ENCODE measurements at places on chromosomes 12 and 14.

GRCh38 chr12:95085612-95086011, 12.2 kb upstream of the NR2C1 start:
- DNase-seq: no peak

- no peak for DNase-seq
Measured at GRCh38 chr12:1929241-1929984, 11.0 kb upstream of the CACNA2D4 start.

DNA sequence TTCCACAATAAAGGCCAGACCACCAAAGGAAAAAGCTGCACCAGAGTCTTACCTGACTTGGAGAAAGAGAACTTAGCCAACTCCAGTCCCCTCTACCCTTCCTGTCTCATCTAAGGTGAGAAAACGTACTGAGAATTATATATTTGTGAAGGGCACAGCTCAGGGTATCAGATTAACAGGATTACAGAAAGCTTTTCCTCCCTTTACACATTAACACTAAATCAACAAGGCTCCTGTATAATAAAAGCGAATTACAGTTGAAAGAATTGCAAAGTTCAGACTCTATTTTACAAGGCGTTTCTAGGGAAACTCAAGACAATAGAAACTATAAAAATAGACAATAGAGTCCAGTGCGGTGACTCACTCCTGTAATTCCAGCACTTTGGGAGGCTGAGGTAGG, 82.7 kb upstream of the RPL10L start:
- DNase-seq: no peak

DNA sequence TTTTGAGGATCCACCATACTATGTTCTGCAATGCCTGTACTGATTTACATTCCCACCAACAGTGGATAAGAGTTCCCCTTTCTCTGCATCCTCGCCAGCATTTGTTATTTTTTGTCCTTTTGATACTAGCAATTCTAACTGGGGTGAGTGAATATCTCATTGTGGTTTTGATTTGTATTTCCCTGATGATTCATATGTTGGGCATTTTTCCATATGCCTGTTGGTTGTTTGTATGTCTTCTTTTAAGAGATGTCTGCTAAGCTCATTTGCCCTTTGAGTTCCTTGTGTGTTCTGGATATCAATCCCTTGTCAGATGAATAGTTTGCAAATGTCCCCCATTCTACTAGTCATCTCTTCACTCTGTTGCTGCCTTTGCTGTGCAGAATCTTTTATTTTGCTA, 49.0 kb upstream of the MSRB3 start:
- DNase-seq: no peak

- peak; percentile 85 for DNase-seq
Measured at GRCh38 chr12:9760699-9761418, at the start of gene CD69. CD69 (minus strand) TSS chr12:9760901; CDS start chr12:9760820, 81 bp downstream.

DNA sequence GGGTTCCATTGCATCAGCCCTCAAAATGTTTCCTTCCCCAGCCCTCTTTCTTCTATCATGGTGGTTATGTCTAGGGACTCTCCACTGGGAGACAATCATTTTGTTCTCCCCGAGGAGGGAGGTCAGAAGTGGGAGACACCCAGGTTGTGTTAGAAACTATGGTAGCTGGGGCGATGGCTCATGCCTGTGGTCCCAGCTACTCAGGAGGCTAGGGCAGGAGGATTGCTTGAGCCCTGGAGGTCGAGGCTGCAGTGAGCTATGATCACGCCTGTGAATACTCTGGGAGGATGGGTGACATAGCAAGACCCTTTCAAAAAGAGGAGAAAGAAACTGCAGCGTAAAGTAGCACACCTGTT, 13.0 kb upstream of the LRRC23 start:
- no peak for DNase-seq

DNA sequence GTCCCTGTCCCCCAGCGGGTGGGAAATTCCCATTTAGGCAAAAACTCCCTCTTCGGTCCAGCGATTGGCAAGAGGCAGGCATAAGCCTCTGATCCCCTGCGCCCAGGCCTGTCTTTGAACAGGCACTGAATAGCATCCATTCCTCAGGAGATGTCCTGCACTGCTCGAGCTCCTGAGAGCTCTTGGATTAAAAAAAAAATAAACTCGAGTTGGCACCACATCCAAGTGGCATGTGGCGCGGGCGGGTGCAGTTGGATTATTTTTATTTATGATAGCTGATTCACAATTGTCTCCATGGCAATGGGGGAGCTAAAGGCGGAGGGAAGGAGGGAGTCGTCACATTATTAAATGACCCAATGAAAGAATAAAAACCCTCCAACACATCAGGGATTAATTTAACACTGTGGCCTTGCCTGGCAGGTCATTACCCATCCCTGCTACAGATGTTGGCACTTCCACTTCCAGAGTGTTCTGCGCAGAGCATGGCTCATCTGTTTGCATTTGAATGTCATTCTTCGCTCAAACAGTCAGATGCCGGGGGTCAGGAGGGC, 207.2 kb downstream of the AACS start:
- no peak for DNase-seq

GRCh38 chr14:68771631-68772030, 21.2 kb downstream of the ZFP36L1 start:
- no peak for DNase-seq

- peak; percentile 23 for DNase-seq
Measured at GRCh38 chr12:108861878-108862587, 4.7 kb upstream of the SSH1 start.

DNA sequence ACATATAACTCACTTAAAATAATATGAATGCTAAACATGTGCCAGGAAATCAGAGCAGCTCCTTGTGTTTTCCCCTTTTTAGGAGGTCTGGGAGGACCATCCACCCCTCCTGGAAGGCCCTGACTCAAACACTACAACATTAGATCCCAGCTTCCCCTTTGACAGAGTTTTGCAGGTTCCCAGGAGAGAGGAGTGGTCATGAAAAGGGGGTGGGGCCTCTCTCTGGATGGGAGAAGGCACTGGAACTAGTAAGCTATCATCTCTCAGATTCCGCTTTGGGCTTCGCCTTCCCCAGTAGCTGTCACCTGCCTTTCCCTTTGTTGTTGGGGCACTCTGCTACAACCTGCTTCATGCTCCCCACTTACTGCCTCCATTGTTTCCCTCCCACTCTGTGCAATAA, 149.2 kb downstream of the ZFP36L1 start:
- DNase-seq: no peak

DNA sequence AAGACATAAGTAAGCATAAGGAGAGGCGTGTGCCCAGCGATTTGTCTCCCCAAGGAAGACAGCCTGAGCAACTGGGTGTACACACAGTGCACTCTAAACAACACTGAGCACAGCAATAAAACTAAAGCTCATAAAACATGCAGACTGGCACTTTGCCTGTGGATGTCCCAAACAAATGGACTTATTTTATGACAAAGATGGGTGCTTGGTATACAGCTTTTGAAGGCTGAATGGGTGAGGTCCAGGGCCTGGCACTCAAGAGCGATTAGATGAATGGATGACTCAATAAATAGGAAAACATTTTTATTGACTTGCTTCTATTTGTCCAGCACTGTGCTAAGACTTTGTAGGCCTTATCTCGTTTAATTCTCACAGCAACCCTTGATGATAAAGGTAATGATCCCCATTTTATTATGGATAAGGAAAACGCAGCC, 28.5 kb downstream of the LGMN start:
- no peak for DNase-seq

GRCh38 chr14:87067591-87067990, 925.4 kb downstream of the GALC start:
- no peak for DNase-seq

DNA sequence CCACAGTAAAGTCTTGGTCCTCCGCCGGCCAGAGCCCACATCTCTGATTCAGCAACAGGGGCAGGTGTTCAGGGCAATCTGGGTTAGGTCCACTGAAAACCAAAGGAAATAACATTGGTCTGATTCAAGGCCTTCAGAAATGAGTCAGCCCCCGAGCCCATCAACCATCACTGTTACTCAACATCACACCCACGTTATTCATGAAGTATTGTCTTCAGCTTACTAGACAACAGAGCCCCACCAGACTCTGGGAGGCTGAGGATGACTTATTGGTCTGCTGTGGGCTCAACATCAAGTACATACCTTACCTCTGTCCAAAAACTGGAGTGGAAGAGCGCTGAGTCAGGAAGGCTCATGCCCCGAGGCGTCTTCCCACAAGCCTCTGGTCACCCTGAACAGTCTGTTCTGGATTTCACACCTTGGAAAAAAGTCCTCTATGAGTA, 97.5 kb downstream of the ZFP36L1 start:
- DNase-seq: peak; percentile 25

- no peak for DNase-seq
Measured at GRCh38 chr12:3049611-3050249, 27.4 kb upstream of the TSPAN9 start.

DNA sequence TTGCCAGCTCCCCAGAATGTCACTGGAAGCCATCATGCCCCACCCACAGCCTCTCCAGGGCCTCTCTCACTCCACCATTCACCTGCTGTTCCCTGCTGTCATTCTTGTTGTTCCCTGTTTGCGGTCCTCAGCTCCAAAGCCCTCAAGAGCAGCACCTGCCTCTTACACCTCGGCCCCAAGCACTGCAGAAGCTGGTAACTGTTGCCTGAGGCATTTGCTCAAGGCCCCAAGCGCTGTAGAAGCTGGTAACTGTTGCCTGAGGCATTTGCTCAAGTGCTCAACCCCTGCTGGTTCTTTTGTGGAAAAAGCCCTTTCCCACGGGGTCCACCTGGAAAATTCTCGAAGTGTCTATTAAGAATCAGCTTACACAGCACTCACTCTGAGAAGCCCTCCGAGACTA, 78.0 kb downstream of the ARL6IP4 start:
- DNase-seq: no peak

GRCh38 chr12:51262758-51263177, 7.4 kb downstream of the SMAGP start:
- peak; percentile 82 for DNase-seq

- no peak for DNase-seq
Measured at GRCh38 chr12:58588770-58589169, 331.5 kb downstream of the LRIG3 start.

- DNase-seq: no peak
Measured at GRCh38 chr12:76799362-76799761, 35.4 kb downstream of the ZDHHC17 start.

DNA sequence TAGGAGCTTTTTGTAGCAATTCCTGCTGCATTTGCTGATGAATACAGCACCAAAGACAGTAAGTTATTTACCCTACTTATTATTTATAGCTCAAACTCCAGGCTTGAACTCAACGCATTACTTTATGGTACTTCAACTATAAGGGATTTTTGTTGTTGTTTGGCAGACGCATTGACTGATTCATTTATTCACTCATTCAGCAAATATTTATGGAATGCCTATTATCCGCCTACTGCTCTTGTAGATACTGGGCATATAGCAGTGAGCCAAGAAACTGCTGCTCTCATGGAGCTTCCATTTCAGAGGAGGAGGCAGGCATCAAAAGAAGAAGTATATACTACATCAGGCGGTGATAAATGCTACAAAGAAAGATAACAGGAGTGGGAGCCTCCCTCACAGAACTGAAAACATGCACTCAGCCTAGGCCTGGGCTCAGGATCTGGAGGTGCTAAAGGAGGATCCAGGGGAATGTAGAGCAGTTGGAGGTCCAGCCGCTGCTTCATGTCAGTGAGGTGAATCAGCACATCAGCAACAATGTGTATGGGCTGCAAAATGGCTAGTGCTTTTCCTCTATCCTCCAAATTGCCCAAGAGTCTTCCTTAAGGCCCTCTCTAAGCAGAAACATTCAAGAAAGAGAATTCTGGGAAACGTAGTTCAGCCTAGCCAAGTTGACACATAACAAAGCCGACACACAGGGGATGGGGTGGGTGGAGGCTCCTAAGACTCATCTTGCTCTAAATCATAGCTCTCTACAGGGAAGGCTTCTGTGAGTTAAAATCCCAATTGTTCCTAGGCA, 157.5 kb downstream of the NRXN3 start:
- DNase-seq: no peak

DNA sequence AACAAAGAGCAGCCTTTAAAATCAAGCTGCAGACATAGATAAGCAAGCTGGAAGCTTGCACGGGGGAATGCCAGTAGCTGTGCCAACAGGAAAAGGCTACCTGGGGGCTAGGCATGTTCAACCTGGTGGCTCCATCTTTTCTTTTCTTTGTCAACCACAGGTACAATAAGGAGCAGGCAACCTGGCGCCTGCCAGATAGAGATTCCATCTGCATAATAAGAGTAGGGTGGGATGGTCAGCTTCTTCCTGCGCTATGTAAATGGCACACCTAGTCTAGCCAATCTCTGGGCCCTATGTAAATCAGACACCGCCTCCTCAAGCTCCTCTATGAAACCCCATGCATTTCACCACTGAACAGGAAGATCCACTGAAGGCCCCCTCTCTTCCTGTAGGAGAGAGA, 87.4 kb upstream of the PKP2 start:
- no peak for DNase-seq

DNA sequence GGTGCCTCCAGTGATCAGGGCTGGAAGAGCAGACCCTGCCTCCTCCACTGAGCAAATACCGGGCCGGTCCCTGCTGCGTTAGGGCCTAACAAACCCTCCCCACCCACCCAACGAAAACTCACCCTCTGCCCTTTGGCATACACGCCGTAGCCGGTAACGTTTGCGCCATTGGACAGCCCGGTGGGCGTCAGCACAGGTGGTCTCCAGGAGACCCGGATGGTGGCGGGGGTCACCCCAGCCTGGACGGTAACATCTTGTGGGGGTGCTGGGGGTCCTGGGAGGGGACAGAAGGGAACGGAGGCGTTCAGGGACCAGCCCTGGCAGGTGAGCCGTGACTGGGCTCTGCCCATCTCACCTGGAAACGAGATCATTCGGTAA, 100.5 kb downstream of the PIWIL1 start:
- DNase-seq: no peak

DNA sequence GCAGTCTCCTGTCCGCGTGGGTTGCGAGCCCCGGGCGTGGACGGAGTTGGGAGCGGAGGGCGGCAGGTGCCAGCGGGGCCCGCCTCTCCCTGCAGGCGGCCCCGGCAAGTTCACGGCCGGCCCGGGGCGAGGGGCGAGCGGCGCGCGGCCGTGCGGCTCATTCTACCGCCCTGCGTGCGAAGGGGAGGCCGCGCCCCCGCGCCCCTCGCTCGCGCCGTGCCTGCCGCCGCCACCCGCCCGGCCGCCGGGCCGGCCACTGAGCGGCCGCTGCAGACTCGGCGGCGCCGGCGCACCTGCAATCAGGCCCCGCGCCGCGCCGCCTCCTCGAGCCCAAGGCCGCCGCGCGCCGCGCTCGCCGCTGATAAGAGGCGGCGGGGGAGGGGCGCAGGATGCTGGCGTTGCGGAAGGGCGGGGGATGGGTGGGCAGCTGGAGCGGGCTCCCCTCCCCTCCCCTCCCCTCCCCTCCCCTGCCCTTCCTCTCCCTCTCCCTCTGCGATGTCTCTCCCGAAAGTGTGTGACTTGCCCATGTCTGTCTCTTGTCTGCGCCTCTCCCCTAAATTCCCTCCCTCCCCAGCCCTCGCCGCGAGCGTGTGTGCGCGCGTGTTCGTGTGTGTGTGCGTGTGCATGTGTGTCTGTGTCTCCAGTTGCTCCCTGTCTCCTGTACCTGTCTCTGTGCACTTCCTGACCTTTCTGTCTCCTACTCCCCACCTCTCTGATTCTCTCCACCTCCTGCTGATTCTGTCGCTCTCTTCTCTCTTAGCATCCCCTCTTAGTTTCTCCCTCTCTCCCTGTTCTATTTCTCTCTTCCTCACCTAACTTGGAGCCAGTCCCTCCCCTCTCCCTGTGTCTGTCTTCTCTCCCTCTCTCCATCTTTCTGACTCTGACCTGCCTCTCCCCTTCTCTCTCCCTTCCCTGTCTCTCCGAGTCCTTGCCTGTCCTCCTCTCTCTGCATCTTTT, 768.1 kb upstream of the TBX3 start:
- DNase-seq: peak; percentile 10
